ENCODE measurements at places on chromosomes 3 and 15. TPM values are rescaled to one million over a fixed set of nuclear protein-coding genes. Genes with fewer than 3 reads are reported as not detected.
A peak's percentile ranks its signal among the peaks of the same experiment; 100 is the strongest.

- DNase-seq = no peak
Observed at GRCh38 chr15:77287385-77287784, 132.5 kb downstream of the PEAK1 start.

DNA sequence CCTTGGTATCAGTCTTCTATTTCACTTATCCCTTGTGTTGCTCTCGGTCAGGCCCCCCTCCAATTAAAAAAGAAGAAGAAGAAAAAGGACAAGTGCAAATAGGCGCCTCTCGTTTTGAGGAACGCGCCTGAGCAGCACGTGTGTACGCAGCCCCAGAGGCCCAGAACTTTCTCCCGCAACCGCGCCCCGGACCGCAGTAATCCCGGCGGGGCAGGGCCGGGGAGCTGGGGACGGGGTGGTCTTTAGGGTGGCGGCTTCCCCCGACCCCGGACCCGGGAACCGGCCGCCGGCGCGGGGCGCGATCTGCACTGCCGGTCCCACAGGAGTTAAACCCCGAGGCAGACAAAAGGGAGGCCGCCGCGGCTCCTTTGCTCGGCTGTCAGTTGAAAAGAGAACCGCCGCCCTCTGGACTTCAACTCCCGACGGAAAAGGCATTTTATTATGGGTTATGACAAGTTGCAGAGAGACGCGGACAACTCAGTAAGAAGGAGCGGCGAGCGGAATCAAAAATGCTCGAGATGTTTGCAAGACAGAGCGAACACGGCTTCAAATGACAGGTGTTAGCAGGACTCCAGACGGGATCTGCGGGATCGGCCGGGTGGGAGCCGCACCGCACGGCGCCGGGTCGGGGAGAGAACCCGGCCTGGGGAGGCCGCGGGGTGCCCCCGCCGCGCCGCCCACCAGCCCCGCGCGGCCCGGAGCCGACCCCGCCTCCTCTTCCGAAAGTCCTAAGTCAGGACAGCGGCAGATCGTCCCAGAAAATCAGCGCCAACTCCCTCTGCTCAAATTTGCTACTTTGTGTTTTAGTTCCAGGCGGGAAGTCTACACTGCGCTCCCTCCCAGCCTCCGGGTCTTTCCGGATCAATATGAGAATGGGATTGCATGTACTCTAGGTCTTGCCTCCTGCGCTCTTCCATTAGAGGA is 79.0 kb downstream of the NR2F2 start:
- DNase-seq = peak; percentile 60

GRCh38 chr3:194826594-194826993 is 140.9 kb downstream of the FAM43A start:
- no peak for DNase-seq

- DNase-seq = no peak
Observed at GRCh38 chr3:191176038-191176785, 22.8 kb upstream of the OSTN start.

DNA sequence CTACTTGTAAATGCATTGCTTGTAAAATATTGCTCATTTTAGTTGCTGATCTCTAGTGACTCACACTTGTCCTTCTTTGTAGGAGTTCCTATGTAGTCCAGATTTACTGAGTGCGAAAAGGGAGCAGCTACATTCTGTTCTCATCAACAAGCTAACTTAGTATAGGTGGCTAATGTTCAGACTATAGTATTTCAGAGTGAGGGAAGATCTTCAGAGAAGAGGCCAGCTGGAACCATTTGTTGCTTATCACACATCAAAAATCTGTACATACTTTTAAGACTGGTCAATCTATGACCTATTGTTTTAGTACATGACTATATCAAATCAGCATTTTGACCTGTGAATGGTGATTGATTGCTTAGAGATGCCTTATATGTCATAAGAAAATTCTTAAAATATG is 71.3 kb upstream of the THSD4 start:
- DNase-seq = no peak

- DNase-seq = no peak
Observed at GRCh38 chr3:105526360-105527111, 159.8 kb downstream of the ALCAM start.

COL8A1 gene
- 24.2 TPM for total RNA-seq

ATP8B4 gene
- total RNA-seq = 12.5 TPM

GRCh38 chr3:10783360-10784351 is 32.4 kb upstream of the SLC6A11 start:
- DNase-seq = no peak

DNA sequence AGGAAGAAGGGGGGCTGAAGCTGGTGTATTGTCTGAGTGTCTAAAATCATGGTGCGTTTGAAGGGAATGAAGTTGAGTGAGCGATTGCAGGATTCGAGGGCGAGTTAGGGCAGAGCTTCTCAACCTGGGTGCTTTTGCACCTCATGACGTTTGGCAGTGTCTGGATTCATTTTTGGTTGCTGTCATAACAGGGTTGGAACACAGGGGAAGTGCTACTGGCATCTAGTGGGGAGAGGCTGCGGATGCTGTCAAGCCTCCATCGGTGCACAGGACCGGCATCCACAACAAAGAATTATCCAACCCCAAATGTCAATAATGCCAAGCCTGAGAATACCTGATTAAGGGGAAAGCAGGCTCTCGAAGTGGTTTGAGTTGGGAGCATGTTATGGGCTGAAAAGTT is 120.0 kb downstream of the SLCO3A1 start:
- no peak for DNase-seq

- DNase-seq = no peak
Observed at GRCh38 chr15:76974456-76975036, 20.4 kb upstream of the PSTPIP1 start.

GRCh38 chr3:174431717-174432116 is 427.4 kb upstream of the NAALADL2 start:
- no peak for DNase-seq

GRCh38 chr3:15051531-15051930 is 13.6 kb downstream of the MRPS25 start:
- DNase-seq = peak; percentile 34

DNA sequence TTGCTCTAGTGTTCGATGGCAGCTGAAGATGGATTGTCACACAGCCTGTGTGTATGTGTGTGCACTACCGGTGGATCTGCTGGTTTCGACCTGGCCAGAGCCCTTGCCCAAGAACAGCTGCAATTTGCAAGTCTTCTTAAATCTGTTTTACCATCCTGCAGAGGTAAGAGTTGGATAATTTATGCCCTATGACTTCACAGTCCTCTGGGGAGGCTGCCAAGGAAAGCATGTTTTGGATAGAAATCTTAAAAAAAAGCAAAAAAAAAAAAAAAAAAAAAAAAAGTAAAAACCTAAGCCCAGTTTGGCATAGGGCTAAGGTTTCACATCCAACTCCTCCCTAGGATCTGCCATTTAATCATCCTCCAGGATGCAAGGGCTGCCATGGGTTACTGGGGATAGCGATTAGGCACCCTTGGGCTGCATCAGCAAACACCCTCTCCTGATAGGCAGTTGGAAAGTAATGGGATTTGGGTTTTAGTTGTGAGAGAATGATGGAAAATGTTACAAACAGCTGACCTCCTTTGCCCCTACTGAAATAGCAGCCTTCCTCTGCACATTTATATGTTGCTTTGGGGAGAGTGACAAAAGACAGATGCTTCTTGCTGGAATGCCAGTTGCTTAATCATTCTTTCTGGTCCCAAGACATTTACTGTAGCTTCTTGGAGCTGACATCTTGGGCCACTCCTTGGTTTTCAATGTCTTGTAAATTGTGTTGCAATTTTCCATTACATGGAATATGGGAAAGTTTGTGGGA is 35.4 kb downstream of the CD200R1L start:
- DNase-seq = peak; percentile 86

GHRL gene
- 1.2 TPM for total RNA-seq

DNA sequence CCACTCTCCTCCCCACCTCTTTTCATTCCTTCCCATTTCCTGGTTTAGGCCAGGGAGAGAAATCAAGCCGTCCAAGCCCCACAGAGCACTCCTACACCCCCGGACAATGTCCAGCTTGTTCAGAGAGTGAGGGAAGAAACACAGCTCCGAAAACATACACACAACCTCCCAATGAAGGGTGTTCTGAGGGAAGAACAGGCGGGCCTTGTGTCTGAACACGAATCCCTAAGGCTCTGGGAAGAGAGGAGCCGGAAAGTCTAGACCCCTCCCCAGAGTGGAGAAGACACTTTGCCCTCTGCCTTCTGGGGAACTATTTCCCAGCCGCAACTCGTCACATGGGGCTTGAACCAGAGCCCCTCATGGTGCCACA is 30.5 kb downstream of the ACAN start:
- DNase-seq = no peak

DNA sequence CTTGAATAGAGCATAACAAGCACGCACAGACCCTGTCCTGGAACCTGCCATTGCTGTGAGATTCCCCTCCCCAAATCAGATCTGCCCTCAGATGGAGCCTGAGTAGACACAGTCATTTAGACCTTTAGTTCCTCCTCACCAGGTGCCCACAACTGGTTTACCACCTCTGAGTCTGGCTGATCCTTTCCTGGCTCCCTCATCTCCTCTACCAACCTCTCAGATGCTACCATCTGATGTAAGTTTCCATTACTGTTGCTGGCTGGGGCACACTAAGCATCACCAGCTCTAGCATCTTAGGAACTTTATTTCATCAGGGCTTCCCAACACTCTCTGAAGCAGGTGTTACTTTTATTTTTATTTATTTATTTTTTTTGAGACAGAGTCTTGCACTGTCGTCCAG is 288.3 kb downstream of the TLE3 start:
- DNase-seq = no peak

GOLGA6D gene
- total RNA-seq = not detected

- no peak for DNase-seq
Observed at GRCh38 chr3:190008432-190008831, 112.3 kb downstream of the P3H2 start.

ACOX2 gene
- total RNA-seq = 18.6 TPM

LEKR1 gene
- 1.6 TPM for total RNA-seq

- DNase-seq = no peak
Observed at GRCh38 chr3:149605902-149606301, 51.9 kb downstream of the WWTR1 start.

NPRL2 gene
- 23.5 TPM for total RNA-seq

DNA sequence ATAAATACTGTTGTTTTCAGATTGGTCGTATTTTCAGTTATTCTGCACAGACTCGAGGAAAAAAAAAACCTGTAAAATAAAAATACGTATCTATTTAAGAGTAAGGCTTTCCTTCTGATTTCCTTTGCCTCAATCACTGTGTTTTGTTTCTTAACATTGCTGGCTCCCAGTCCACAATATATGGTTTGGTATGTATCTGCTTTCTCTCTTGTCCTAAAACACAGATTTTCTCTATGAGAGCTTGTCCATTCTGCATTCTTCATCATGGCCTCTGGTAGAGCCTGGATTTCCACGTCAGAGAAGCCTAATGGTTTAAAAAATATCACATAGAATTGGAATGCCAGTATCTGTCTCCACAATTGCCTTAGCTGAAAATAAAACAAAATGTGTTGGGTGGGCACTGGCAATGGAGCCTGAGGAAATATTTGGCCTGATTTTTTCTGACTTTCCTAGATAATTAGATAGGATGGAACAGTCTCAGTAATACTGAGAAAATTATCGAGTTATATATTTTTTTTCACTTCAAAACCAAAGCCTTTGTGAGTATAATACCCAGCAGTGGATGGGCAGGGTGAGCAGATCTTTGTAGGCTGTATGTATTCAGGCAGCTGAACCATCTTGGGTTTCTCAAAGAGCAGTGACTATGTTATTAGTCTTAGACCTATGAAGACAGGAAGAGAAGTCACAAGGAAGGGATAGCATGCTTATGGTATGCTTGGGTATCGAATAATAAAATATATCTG is 1.9 kb downstream of the CD200 start:
- DNase-seq = no peak

MCF2L2 gene
- total RNA-seq = 1.7 TPM

GRCh38 chr3:66912306-66912705 is 85.8 kb upstream of the KBTBD8 start:
- DNase-seq = no peak

DNA sequence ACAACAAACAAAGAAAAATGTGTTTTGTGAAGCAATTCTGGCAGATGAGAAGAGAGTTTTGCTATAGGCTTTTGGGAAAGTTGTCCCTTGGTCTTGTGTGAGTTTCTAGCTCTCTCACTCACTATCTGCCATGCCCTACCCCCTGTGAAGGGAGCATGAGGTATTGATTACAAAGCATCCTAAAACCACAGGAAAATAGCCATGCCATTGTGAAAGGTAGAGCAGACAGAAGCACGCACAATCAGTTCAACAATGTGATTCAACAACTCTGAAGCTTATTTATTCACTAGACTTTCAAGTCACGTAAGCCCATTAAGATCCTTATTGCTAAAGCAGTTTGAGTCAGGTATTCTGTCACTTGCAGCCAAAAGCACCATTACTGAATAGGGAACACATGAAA is 6.5 kb upstream of the AQR start:
- no peak for DNase-seq

TLR9 gene
- 0.94 TPM for total RNA-seq

- no peak for DNase-seq
Observed at GRCh38 chr3:108623504-108623903, 34.0 kb downstream of the DZIP3 start.

DNA sequence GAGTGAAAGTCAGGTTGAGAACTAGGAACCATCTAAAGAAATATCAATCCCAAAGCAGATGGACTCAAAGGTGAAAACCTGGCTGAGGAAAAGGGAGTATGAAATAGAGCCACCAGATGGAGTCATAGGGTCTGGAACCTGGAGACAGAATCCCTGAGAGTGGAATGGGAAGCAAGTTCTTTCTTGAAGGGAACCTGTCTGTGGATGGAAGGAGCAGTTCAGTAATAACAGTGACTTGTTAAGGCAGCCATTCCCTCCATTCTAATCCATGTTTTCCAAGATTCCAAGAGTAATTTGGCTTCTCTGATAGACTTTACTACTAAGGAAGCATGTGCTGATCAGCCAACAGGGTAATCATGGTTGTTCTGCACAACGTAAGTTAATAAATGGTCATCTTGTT is 22.5 kb upstream of the AQP9 start:
- no peak for DNase-seq

DNA sequence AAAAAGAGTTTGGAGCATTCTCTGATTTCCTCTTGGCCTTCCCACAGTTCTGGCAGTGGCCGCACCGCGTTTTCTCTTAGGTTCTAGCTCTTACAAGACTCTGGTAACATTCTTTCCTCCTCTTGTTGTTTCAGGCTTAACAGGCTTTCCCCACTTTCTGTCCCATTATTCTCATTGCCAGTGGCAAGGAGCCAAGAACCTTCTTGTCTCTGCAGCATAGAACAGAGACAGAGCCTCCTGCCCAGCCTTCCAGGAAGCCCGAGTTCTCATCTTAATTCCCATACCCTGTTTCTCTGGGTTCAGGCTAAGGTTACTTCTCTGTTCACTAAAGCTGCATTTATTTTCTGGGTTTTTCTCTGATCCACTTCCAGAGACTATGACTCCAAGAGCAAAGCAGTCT is 61.1 kb downstream of the DUT start:
- no peak for DNase-seq

ANKUB1 gene
- total RNA-seq = not detected
